ENCODE measurements at places on chromosomes 4 and X. TPM values are rescaled to one million over a fixed set of nuclear protein-coding genes. Genes with fewer than 3 reads are reported as not detected.

GRCh38 chrX:109782994-109783700 lies 50.1 kb upstream of the ACSL4 start:
- H3K27ac ChIP-seq = no peak overlapping the region
- no peaks in the 10 kb centered on the region for H3K4me1 ChIP-seq
- no peaks in the 10 kb centered on the region for H3K36me3 ChIP-seq
- H3K27me3 ChIP-seq = no peaks in the 10 kb centered on the region

GRCh38 chr4:31674313-31674947 lies 954.3 kb downstream of the PCDH7 start:
- peak; percentile 35 for DNase-seq
- no peaks in the 10 kb centered on the region for H3K27me3 ChIP-seq
- no peaks in the 10 kb centered on the region for H3K4me1 ChIP-seq
- H3K27ac ChIP-seq = no peak overlapping the region
- H3K4me3 ChIP-seq = no peak overlapping the region
- no peaks in the 10 kb centered on the region for H3K36me3 ChIP-seq

GRCh38 chr4:152419809-152420208 lies 116.1 kb downstream of the FBXW7 start:
- H3K4me1 ChIP-seq = peaks cover 5% of the 10 kb centered on the region
- no peaks in the 10 kb centered on the region for H3K27me3 ChIP-seq
- no peak overlapping the region for H3K4me3 ChIP-seq
- no peak overlapping the region for H3K27ac ChIP-seq

- DNase-seq = no peak
- no peaks in the 10 kb centered on the region for H3K27me3 ChIP-seq
- no peak overlapping the region for H3K27ac ChIP-seq
- H3K4me3 ChIP-seq = no peak overlapping the region
Observed at GRCh38 chrX:9420275-9421265, 44.3 kb upstream of the TBL1X start.

DNA sequence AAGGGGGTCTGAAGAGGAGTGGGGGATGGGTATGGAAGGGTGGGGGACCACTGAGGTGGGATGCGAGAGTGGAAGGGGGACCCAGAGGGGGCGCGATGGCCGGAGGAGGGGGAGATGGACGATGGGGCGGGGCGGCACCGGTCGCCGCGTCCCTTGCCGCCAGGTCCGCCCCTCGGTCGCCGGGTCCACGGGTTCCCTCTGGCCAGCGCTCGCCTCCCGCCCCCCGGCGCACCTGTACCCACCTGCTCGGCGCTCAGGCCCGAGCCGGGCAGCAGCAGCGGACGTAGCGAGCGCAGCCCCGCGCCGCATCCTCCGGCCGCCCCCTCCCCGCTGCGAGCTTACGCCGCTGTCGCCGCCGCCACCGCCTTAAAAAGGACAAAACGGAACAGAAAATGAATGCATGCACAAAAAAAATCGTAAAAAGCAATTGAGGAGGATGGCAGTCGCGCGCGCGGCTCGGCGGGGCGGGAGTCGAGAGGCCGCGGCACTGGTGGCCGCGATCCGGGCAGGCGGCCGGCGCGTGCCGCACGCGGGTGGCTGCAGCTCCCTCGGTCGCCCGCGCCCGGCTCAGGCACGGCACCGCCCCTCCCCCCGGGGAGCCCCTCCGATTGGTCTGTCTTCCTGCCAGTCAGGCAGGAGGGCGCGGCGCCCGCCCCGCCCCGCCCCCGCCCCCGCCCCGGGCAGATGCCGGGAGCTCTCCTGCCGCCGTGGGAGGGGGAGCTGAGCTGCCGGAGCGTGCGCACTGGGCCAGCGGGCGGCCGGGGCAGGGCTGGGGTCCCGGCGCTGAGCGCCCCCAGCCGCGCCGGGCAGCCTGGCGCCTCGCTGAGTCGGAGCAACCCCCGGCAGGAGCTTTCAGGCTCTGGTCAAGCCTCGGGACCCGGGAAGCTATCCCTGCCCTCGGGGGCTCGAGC lies at the start of gene JAKMIP1:
JAKMIP1 (minus strand) TSS at position 539 of the 911 bp plus-strand sequence. CDS start 87,699 bp downstream, outside the sequence.
- no peak within 1 kb of the TSS for H3K27ac ChIP-seq
- H3K4me3 ChIP-seq = peak within 1 kb of the TSS; percentile 95
- no peaks in the 10 kb centered on the region for H3K36me3 ChIP-seq

GRCh38 chr4:11179796-11180195 lies 248.9 kb downstream of the HS3ST1 start:
- no peak overlapping the region for H3K27ac ChIP-seq
- no peaks in the 10 kb centered on the region for H3K36me3 ChIP-seq
- no peaks in the 10 kb centered on the region for H3K4me1 ChIP-seq
- H3K4me3 ChIP-seq = no peak overlapping the region
- DNase-seq = no peak

- no peaks in the 10 kb centered on the region for H3K4me1 ChIP-seq
- H3K36me3 ChIP-seq = no peaks in the 10 kb centered on the region
- no peak overlapping the region for H3K27ac ChIP-seq
- DNase-seq = no peak
Observed at GRCh38 chr4:140293979-140294378, 79.5 kb upstream of the SCOC start.

- no peak overlapping the region for H3K4me3 ChIP-seq
- no peaks in the 10 kb centered on the region for H3K27me3 ChIP-seq
- no peak for DNase-seq
- H3K4me1 ChIP-seq = no peaks in the 10 kb centered on the region
Observed at GRCh38 chr4:145827885-145828284, 110.7 kb downstream of the ZNF827 start.

GRCh38 chr4:94635177-94635576 lies 122.6 kb upstream of the BMPR1B start:
- H3K4me1 ChIP-seq = peaks cover 11% of the 10 kb centered on the region
- DNase-seq = peak; percentile 39
- no peak overlapping the region for H3K4me3 ChIP-seq
- peaks cover 72% of the 10 kb centered on the region for H3K36me3 ChIP-seq
- H3K27ac ChIP-seq = peak overlapping the region; percentile 42

GRCh38 chrX:74346088-74346487 lies 42.1 kb downstream of the ZCCHC13 start:
- H3K36me3 ChIP-seq = no peaks in the 10 kb centered on the region
- peak; percentile 33 for DNase-seq
- H3K4me3 ChIP-seq = no peak overlapping the region
- H3K4me1 ChIP-seq = no peaks in the 10 kb centered on the region
- H3K27ac ChIP-seq = no peak overlapping the region
- no peaks in the 10 kb centered on the region for H3K27me3 ChIP-seq

- H3K4me1 ChIP-seq = no peaks in the 10 kb centered on the region
- DNase-seq = no peak
- no peak overlapping the region for H3K27ac ChIP-seq
- no peaks in the 10 kb centered on the region for H3K36me3 ChIP-seq
Observed at GRCh38 chr4:165612936-165613335, 234.1 kb downstream of the CPE start.

GRCh38 chr4:139030614-139031235 lies 15.1 kb downstream of the NOCT start:
- no peaks in the 10 kb centered on the region for H3K36me3 ChIP-seq
- peak; percentile 89 for DNase-seq
- H3K4me1 ChIP-seq = peaks cover 10% of the 10 kb centered on the region
- no peak overlapping the region for H3K27ac ChIP-seq
- no peak overlapping the region for H3K4me3 ChIP-seq

- DNase-seq = no peak
- no peaks in the 10 kb centered on the region for H3K36me3 ChIP-seq
- H3K4me3 ChIP-seq = no peak overlapping the region
Observed at GRCh38 chr4:5712517-5712916, 1.5 kb downstream of the EVC start.

GRCh38 chrX:107610667-107611066 lies 17.6 kb upstream of the PRPS1 start:
- no peak overlapping the region for H3K4me3 ChIP-seq
- no peak overlapping the region for H3K27ac ChIP-seq
- no peak for DNase-seq
- no peaks in the 10 kb centered on the region for H3K4me1 ChIP-seq
- H3K36me3 ChIP-seq = no peaks in the 10 kb centered on the region

GRCh38 chr4:23853986-23854660 lies 35.7 kb downstream of the PPARGC1A start:
- no peak overlapping the region for H3K4me3 ChIP-seq
- no peaks in the 10 kb centered on the region for H3K27me3 ChIP-seq
- peaks cover 26% of the 10 kb centered on the region for H3K4me1 ChIP-seq
- peaks cover 4% of the 10 kb centered on the region for H3K36me3 ChIP-seq
- DNase-seq = peak; percentile 5
- peak overlapping the region; percentile 44 for H3K27ac ChIP-seq

DNA sequence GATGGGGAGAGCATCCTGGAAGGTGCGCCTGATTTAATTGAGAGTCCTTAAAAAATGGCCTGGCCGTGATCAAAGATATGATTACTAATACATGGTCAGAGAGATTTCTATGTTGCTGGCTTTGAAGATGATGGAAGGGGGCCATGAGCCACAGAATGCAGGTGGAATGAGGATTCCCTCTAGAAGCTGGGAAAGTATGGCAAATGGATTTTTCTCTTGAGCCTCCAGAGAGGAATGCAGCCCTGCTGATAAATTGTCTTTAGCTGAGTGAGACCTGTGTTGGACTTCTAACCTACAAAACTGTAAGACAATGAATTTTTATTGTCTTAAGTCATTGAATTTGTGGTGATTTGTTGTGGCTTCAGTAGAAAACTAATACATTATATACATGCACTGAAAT lies 7.7 kb downstream of the NUDT9 start:
- no peak overlapping the region for H3K4me3 ChIP-seq
- no peak for DNase-seq

- H3K36me3 ChIP-seq = no peaks in the 10 kb centered on the region
- no peak overlapping the region for H3K27ac ChIP-seq
- H3K4me3 ChIP-seq = peak overlapping the region; percentile 42
- DNase-seq = no peak
Observed at GRCh38 chr4:55634417-55635128, 1.5 kb downstream of the NMU start.

DNA sequence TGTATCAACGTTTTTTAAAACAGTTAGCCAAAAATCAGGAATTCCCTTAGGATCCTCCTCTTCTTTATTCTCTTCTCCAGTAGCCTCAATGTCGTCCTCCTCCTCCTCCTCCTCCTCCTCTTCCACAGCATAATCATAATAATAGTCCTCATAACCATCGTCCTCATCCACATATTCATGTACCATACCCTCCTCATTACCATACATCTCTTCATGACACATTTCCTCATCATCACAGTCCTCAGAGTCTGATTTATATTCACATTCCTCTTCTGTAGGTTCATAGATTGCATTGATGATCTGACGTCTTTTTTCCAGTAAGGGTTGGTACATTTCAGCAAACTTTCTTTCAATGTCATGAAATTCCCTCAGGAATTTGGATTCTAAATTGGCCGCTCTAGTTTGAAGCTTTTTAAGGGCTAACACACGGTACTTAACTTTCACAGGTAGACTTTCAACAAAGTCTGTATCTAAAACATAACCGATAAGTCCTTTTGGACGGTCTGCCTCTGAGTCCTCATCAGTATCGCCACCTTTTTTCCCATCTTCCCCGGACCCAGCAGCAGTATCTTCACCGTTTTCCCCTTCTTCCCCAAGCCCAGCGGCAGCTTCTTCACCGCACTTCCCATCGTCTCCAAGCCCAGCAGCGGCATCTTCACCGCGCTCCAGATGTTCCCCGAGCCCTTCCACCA lies 771 bp downstream of the NAP1L2 start:
- peak overlapping the region; percentile 57 for H3K4me3 ChIP-seq
- H3K27ac ChIP-seq = no peak overlapping the region
- H3K27me3 ChIP-seq = no peaks in the 10 kb centered on the region
- no peaks in the 10 kb centered on the region for H3K36me3 ChIP-seq

DNA sequence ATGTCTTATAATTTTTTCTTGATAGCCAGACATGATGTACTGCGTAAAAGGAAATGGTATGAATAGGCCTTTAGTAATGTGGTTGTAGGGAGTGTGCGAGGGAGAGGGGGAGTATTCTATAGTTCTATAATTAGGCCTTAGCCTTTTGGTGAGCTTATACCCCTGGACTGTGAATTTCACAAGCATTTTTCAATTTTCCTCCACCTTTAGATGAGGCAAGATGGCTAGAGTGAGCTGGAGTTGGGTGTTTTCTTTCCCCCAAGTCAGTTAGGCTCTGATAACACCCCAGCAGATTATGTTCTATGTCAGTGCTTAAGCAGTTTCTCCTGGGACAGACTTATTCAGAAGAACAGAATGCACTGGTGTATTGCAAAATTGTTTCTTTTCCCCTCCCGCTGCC lies 210.2 kb upstream of the NPY2R start:
- H3K36me3 ChIP-seq = no peaks in the 10 kb centered on the region
- no peak overlapping the region for H3K27ac ChIP-seq
- H3K4me1 ChIP-seq = no peaks in the 10 kb centered on the region
- no peaks in the 10 kb centered on the region for H3K27me3 ChIP-seq

GRCh38 chr4:1290165-1290977 lies 680 bp downstream of the MAEA start:
- no peaks in the 10 kb centered on the region for H3K27me3 ChIP-seq
- peak overlapping the region; percentile 89 for H3K27ac ChIP-seq
- peaks cover 9% of the 10 kb centered on the region for H3K4me1 ChIP-seq
- DNase-seq = no peak

DNA sequence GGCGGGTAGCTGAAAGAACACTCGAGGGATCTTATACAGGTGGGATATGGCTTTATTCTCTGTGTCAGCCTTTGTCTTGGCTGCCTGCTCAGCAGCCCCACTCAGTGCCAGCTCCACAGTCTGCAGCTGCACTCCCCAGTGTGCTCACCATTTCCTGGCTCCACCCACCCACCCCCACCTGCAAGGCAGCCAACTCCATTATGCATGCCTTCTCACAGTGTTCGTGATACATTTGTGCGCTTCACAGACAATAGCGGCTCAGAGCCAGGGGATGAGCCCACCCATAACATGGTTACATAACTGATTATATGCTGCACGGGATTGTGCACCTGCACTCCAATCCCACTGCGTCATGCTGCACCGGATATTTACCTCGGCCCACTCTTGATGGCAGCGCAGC lies 8.8 kb upstream of the TMEM128 start:
- H3K27ac ChIP-seq = no peak overlapping the region
- DNase-seq = no peak
- peaks cover 22% of the 10 kb centered on the region for H3K27me3 ChIP-seq

DNA sequence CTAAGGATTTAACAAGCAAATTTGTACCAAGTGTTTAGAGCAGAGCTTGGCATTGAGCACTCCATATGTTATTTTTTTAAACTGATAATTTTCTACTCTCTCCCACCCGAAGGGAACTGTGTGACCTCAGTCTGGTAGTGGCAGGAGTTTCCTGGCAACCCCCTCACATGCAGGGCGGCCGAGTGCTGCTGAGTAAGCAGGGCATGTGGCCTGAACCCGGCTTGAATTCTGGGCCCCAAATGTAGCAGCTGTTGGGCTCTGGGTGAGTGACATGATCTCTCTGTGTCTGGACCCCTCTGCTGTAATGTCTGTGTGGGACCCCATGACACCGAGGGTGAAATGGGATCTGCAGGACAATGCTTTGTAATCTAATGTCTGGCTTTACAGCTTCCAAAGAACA lies 13.6 kb upstream of the C4orf50 start:
- no peak for DNase-seq
- no peaks in the 10 kb centered on the region for H3K36me3 ChIP-seq
- H3K27me3 ChIP-seq = no peaks in the 10 kb centered on the region
- H3K4me1 ChIP-seq = no peaks in the 10 kb centered on the region
- no peak overlapping the region for H3K4me3 ChIP-seq
- H3K27ac ChIP-seq = no peak overlapping the region

- H3K27ac ChIP-seq = no peak overlapping the region
- no peaks in the 10 kb centered on the region for H3K27me3 ChIP-seq
- no peak overlapping the region for H3K4me3 ChIP-seq
- H3K4me1 ChIP-seq = no peaks in the 10 kb centered on the region
- DNase-seq = no peak
Observed at GRCh38 chrX:109448282-109448938, 33.5 kb downstream of the GUCY2F start.

FAM13A gene
- 43.8 TPM for total RNA-seq

TCP11X2 gene
- 0.24 TPM for total RNA-seq

ELOVL6 gene
- total RNA-seq = 32.4 TPM

CT45A5 gene
- total RNA-seq = not detected

FNIP2 gene
- 45.1 TPM for total RNA-seq

CFI gene
- total RNA-seq = 3.2 TPM

SPANXD gene
- total RNA-seq = not detected

ERVMER34-1 gene
- total RNA-seq = 2.9 TPM

NOX1 gene
- total RNA-seq = 3.1 TPM

FGFBP2 gene
- total RNA-seq = not detected

Data from cardiac muscle cell (in vitro differentiated cells and primary cell).